Activated effector memory CD4-positive, alpha-beta T cell treated with Interleukin-2 at 50 U/mL for 16 hours (primary cell): ENCODE measurements at places on chromosomes 2 and 18.

GRCh38 chr2:230068651-230069055 is at the start of gene SLC16A14:
SLC16A14 (minus strand) TSS chr2:230068924; CDS start chr2:230059352, 9,572 bp downstream.
- peak; percentile 13 for DNase-seq

DNA sequence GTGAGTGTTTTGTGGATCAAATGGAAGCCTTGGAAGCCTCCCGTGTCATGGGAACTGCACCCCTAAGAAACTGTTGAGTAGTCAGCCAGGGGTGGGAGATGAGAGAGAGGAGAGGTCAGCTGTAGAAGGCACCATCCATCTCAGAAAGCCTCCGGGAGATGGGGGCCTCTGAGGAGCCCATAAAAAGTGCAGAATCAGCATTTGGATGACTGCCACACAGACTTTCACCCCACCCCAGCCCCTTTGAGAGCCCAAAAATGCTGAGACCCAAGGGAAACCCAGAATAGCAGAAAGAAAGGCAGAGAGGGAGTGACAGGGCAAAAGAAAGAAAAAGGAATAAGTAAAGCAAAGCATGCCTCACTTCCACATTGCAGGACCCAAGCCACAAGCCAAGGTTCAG is 443.1 kb upstream of the ZEB2 start:
- DNase-seq, result no peak

- DNase-seq, result no peak
Measured at GRCh38 chr18:47191961-47192360, 15.8 kb upstream of the IER3IP1 start.

DNA sequence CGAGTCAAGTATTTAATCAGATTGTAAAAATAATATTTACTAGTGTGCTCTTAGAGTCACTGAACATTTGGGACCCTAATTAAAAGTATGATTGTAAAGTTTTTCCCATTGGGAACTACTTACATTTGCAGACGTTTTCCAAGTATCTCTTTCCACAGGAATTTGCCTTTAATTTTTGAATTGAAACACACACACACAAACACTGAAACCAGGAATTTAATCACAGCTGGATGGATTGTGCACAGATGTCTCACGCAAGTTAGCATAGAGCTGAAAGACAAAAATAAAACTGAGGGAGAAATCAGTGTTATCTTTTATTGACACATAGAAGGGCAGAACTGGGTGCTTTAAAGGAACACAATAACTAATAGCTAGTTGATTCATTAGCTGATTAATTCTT is 230.7 kb downstream of the RND3 start:
- DNase-seq, result no peak

DNA sequence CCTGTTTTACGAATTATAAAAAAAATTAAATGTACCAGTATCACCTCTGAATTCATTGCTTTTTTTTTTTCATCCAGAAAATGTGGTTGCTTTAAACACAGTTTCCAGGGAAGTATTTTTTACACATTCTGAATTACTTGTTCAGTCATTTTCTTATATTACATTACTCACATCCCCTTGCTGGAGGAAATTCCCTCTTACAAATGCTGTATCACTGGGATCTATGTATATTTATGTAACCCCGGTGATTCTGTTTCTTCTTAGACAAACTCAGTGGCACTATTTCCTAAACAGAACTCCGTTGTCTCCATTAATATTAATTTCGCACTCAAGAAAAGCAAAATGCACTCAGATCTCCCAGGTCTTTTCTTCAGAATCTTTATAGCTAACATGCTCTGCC is 1078.5 kb upstream of the ZEB2 start:
- DNase-seq, result no peak

- no peak for DNase-seq
Measured at GRCh38 chr2:114061566-114062098, 171.7 kb downstream of the ACTR3 start.

- no peak for DNase-seq
Measured at GRCh38 chr2:122532072-122532344, 776.6 kb downstream of the TSN start.

DNA sequence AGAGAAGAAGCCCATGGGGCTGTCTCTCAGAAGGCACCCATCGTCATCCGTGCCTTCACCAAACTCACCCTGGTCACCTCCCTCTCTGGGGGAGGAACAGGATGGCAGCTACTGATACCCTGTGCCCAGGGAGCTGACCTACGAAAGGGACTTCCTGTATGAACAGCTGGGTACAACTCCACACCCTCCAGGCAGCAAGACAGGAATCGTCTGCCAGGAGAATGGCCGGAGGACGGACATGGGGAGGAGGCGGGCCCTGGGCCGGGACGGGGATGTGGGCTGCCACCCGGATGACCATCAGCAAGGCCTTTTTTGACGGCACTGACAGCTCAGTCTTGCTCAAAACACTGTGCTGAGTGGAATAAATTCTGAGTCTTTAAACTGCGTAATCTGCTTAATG is 243.6 kb downstream of the HDAC4 start:
- DNase-seq, result no peak
